ENCODE measurements at places on chromosomes 11 and 22. TPM values are rescaled to one million over a fixed set of nuclear protein-coding genes. Genes with fewer than 3 reads are reported as not detected.

The TCN2 gene
- 58.1 TPM for total RNA-seq

The SPI1 gene
- total RNA-seq: under 0.01 TPM

The ASRGL1 gene
- 16.7 TPM for total RNA-seq

The ZNF195 gene
- 24.6 TPM for total RNA-seq

The RAB36 gene
- total RNA-seq: 1.6 TPM

The POU2AF1 gene
- total RNA-seq: not detected

The PRSS23 gene
- 454 TPM for total RNA-seq
